Stimulated activated CD4-positive, alpha-beta T cell treated with anti-CD3 and anti-CD28 coated beads, Interleukin-4, amount 100 ng/mL, for 48 hours (primary cell): ENCODE measurements at places on chromosomes 1 and 21.
A peak's percentile ranks its signal among the peaks of the same experiment; 100 is the strongest.

- DNase-seq, result no peak
Measured at GRCh38 chr1:51920130-51920529, 41.6 kb upstream of the NRDC start.

GRCh38 chr1:107698161-107698560 lies 266.8 kb downstream of the VAV3 start:
- DNase-seq, result no peak

DNA sequence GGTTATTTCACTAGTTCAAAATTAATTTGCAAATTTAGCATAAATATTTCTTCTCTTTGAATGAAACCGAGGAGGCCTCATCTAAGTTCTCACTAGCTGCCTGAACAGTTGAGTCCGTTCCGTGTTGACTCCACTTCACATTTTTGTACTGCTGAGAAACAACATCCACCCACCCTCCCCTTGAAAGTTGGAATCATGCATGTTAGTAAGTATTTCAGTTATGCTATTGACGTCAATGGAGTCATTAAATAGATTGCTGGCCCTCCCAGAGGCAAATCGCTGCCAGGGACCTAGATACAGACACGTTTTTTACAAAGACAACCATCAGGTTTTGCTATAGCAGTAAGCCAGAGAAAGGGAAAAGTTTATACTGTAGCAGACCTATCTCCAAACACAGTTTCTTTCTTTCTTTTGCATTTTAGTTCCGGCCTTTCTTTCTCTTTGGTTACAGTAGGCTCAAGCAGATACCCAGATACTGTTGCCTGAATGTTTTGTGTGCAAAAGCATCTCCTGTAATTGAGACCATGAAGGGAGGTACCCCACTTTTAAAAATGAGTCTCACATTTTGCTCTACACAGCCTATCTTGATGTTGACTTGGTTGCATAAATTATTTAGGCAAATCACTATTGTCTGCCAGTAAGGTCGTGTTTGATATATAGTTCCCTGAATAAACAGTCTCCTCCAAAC lies 262.6 kb upstream of the SGIP1 start:
- peak; percentile 35 for DNase-seq

GRCh38 chr21:45590246-45590725 lies 48.0 kb upstream of the SLC19A1 start:
- peak; percentile 80 for DNase-seq

DNA sequence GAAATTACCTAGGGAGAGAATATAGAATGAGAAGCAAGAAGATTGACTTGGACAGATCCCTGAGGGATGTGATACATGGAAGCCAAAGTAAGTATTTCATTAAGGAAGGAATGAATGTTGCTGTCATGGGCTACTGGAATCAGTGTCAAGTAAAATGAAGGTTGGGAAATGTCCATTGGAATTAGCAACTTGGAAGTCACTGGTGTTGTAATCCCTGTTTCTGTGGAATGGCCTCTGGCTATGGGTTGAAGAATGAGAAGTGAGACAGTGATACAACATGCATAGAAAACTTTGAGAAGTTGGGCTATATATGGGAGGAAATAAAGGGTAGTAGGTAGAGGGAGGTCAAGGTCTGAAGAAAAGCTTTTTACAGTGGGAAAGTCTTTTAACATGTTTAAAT lies 54.7 kb downstream of the CCDC18 start:
- no peak for DNase-seq

DNA sequence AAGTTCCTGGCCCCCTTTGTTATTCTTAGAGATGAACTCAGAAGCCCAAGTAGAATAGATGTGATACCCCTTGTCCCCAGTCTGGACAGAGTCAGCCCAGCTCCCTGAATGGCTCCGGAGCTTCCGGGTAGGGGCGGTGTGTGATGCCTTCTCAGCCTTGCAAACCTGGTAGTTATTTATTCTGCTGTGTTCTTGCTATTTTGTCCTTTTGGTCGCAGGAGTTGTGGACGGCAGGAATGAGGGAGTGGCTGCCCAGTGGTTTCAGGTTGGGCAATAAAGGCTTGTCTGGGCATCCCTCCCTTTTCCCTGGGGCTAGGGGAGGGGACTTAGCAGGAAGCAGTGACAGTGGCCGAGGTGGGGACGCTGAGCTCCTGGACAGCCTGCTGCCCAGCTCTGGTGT lies 2.8 kb downstream of the PTPRU start:
- DNase-seq, result no peak

- no peak for DNase-seq
Measured at GRCh38 chr1:85230305-85230977, 29.0 kb downstream of the C1orf52 start.

DNA sequence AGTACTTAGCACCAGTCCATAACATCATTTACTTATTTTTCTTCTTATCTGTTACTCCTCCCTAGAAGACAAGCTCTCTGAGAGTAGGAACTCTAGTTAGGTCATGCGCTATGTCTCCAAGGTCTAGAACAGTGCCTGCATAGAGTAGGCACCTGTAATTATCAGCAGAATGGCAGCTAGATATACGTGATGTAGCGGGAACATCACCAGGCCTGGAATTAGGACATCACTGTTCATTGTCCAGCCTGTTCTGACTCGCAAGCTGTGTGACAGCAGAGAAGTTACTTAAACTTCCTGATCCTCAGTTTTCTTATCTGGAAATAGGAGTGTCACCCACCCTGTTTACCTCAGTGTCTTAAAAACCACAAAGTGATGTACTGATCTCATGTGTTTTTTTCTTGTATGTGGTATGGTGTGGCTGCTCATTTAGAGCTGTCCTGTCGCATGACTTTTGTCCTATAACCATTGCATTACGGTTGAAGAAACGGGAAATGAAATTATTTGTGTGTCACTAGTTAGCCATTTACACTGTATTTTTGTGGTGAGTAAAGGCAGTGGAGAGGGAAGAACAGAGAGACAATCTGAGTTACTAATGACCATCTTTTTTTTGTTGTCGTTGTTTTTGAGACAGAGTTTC lies 37.1 kb upstream of the EXO1 start:
- DNase-seq, result no peak

DNA sequence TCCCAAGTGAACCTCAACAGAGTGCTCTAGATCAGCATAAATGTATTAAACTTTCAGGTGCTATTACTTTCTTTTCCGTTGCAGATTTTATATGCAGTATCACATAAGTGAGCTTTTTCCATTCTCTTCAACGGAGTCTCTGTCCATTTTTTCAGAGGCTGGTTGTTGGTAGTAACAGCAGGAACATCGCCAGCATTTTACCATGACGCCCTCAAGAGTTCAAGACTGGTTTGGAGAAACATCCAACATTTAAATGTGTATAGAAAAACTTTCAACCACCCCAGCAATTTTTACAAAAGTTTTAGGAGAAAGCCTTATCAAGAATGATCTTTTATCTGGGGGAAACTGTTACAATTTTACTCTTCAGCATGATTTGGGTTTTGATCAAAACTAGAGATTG lies 117.0 kb downstream of the TGFB2 start:
- no peak for DNase-seq

DNA sequence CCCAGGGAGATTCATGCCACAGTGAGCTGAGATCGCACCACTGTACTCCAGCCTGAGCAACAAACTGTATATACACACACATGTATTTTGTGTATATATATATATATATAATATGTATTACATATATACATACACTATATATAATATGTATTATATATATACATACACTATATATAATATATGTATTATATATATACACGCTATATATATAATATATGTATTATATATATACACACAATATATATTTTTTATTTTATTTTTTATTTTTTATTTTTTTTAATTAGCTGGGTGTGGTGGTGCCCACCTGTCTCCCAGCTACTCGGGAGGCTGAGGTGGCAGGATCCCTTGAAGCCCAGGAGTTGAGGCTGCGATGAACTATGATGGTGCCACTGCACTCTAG lies 9.3 kb downstream of the TP73 start:
- no peak for DNase-seq

GRCh38 chr21:38761531-38761930 lies 44.2 kb upstream of the ETS2 start:
- no peak for DNase-seq
